Stimulated activated CD8-positive, alpha-beta memory T cell treated with anti-CD3 and anti-CD28 coated beads, Interleukin-12 subunit alpha, Interleukin-12 subunit beta, amount 100 ng/mL, for 4 hours (primary cell): ENCODE measurements at places on chromosomes 2 and 18.

- no peak for DNase-seq
Measured at GRCh38 chr2:179692043-179692442, 169.4 kb downstream of the ZNF385B start.

- DNase-seq, result no peak
Measured at GRCh38 chr2:6880200-6880733, 2.7 kb downstream of the RSAD2 start.

DNA sequence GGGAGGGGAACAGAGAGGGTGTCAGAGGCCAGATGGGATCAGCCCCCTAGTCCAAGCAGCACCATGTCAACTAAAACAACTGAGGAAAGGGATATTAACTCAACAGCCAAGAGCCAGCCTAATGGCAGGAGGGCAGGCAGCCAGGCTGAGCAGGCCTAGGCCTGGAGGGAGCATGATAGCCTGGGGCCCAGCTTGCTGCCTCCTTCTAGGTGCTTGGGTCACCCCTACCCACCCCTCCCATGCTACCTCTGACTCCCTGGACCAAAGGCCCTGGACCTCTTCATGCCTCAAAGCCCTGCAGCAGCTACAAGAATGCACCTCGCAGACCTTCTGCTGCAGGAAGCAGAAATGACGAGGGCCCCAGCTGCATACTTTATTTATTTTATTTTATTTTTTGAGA lies 22.1 kb upstream of the TNS1 start:
- DNase-seq, result no peak

GRCh38 chr2:160411955-160412354 lies 81.7 kb downstream of the RBMS1 start:
- DNase-seq, result no peak

GRCh38 chr2:12282780-12283695 lies 433.7 kb upstream of the TRIB2 start:
- no peak for DNase-seq

DNA sequence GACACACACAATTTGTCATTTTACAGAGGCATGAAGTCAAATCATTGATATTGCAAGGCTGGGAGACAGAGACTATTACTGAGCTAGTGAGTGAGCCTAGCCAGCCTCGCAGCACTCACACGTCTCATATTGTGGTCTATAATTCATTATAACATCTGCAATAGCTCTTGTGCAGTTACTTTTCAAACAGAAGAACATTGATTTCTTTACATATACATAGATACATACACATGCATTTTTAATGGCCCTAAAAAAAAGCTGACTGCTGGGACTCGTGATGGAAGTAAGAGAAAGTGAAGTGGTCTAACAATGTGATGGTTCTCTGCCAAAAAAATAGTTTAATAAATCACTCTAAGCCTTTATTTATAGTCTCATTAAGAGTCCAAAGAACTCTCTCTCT lies 56.8 kb downstream of the KIAA2012 start:
- DNase-seq, result no peak

GRCh38 chr2:129347486-129348217 lies 631.8 kb upstream of the RAB6C start:
- no peak for DNase-seq

DNA sequence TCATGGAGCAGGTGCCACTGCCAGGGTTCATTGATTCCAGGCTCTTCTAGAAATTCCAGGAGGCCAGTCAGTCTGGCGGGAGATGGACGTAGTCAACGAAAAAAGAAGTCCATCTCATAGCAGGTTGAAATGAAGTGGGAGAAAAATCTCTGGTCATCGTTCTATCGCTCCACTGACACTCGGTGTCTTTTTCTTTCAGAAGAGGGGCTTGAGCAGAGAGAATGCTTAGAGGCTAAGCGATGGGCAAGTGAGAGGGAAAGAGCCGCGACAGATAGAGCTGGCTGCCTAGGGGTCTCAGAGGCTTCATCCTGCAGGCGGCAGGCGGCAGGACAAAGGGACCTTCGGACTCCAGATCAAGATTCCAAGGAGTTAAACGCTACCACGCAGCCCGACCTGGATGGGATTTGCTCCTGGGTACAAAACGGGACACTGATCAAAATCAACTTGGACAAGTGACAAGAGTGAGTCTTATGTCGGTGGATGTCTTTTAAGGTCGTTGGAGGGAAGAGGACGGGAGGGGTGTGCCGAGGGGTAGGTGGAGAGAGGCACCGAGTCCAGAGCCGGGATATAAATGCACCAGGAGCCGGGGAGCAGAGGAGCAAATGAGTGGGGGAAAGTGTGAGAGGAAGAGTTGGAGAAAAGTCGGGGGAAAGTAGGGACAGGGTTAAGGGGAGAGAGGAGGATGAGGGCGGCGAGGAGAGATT lies 677 bp upstream of the TMEM178A start:
- DNase-seq, result no peak

DNA sequence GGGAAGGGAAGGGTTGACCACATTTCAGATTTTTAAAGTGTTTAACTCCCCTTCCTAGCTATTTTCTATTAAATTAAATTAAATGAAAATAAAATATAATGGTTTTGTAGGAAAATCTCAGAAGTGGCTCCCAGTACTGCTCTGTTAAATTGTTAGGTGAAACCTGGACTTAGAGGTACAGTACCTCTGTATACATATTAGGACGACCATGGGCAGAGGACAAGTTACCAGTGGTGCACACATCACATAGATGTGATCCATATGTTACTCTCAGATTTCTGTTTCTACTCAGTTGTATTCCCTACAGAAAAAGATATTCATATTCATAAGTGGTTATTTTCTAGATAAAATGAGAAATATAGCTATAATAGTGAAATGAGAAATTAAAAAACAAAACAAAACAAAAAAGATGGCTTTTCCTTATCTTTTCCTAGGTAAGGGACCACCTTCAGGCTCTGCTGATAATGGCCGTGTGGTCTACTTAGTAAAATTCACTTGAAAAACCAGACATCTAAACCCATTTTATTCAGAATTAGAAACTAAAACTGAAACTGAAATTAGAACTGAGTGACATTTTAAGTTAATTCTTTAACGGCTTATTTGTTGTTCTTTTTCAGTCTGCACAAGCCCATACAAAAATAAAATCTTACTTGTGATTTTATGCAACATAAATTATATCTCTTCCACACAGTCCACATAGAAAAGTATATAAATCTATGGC lies 832.5 kb upstream of the CHAC2 start:
- DNase-seq, result no peak

DNA sequence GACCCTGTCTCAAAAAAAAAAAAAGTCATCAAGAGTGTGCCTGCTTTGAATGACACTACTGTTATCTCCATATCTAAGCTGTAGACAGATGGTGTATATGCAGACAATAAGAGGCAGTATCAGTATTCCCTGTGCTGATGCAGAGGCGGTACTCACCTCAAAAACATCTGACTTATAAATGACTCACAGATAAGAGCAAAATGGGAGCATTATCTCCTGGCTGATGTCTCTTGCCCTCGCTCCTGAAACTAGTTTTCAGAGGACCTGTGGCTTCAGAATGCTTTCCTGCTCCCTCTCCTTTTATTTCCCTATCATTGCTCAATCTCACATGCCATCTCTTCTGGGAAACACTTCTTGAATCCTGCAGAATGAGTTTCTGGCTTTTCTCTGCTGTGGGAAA lies 289.6 kb downstream of the PTPRM start:
- DNase-seq, result no peak

- no peak for DNase-seq
Measured at GRCh38 chr2:131572175-131572574, 44.5 kb downstream of the CCDC74A start.

- no peak for DNase-seq
Measured at GRCh38 chr2:118168615-118169014, 80.3 kb downstream of the INSIG2 start.

- DNase-seq, result no peak
Measured at GRCh38 chr2:234939576-234939975, 12.2 kb upstream of the SH3BP4 start.

DNA sequence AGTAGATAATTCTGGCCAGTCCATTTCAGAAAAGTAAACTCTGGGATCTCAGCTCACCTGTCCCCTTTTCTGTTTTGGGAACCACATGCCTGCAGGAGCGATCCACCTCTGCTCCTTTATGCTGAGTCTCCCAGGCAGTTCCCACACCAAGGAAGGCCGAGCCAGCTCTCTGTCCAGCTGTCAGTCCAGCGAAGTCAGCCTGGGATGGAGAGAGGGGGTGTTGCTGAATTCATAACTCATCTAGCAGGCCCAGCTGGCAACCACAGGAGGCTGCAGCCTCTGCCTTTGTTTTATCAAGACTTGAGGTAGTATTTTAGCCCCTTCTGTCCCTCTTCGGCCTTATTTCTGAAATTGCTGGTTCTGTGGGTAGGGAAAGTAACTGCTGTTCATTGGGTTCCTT lies 209.9 kb downstream of the ARL4C start:
- no peak for DNase-seq

GRCh38 chr2:40289771-40290404 lies 162.0 kb downstream of the SLC8A1 start:
- DNase-seq, result no peak

DNA sequence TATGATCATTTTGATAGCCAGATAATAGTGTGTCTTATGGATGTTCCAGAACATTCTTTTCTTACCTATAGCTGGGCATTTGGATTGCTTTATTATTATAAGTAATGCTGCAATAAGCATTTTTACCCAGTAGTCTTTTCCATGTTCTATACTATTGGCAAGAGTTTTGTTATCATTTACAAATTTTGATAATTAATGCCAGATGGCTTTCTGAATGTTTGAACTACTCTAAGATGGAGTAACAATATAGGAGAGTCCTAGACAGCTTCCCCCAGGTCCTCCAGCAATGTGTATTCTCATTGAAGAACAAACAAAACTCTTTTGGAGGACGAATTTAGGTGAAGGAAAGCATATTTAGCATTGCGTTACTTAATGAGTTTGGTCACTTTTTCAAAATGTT lies 73.0 kb downstream of the INPP4A start:
- no peak for DNase-seq

- no peak for DNase-seq
Measured at GRCh38 chr2:201450954-201451291, 335 bp downstream of the TRAK2 start.

DNA sequence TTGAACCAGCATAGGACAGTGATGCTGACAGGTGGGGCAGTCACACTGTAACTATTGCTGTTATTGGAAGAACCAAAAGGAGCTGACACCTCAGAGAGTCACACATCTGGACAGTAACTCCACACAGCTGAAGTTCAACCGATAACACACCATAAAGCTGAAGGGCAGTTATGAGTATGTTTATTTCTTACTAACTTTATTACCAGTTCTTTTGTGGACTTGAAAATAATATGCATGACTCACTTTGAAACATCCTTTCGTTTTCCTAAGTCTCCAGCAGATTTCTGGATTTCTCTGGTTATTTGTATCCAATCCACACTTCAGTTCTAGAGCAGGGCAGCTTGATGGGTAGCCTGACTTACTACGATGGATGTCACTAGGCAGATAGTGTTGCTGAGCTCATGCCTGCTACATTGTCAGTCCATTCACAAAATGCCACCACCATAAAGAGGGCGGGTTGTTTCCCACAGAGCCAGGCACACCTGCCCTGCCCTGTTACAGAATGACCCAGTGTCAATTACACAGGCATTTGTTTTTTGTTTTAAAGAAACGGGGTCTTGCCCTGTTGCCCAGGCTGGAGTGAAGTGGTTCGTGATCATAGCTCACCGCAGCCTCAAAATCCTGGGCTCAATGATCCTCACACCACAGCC lies 8.4 kb upstream of the AGBL5 start:
- DNase-seq, result no peak

GRCh38 chr18:5895299-5895875 lies at the start of gene TMEM200C:
TMEM200C (minus strand) TSS chr18:5895522; CDS start chr18:5892063, 3,459 bp downstream.
- no peak for DNase-seq

- no peak for DNase-seq
Measured at GRCh38 chr2:42567364-42567763, 1.1 kb upstream of the MTA3 start.

DNA sequence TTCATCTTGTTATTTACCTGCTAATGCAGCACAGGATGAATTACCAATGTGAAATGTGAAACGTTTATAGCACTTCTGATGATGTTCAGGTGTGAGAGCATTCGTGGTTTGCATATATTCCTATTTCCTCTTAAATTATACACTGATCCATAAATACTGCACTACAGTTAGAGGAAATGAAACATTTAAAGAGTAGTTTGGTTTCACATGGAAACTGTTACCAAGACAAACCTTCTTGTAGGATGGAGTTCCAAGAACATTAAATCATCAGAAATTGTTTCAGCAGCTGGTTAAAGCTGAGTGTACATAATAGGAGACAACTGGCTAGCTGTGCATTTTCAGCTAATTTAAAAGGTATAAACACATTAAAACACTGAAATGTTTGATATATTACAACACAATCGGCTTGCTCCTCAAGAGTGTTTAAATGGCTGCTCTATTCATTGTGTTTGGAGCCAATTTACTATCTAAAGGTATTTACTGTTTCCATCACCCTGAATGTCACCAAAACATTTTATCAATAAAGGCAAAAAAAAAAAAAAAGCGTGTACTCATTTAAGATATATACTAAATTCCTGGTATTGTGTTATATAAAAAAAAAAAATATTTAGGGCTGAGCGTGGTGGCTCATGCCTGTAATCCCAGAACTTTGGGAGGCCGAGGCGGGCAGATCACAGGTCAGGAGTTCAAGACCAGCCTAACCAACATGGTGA lies 100.6 kb downstream of the DYM start:
- DNase-seq, result no peak

GRCh38 chr2:107775211-107775610 lies 51.5 kb upstream of the RGPD4 start:
- no peak for DNase-seq

- DNase-seq, result no peak
Measured at GRCh38 chr2:124877141-124877577, 852.1 kb downstream of the CNTNAP5 start.

DNA sequence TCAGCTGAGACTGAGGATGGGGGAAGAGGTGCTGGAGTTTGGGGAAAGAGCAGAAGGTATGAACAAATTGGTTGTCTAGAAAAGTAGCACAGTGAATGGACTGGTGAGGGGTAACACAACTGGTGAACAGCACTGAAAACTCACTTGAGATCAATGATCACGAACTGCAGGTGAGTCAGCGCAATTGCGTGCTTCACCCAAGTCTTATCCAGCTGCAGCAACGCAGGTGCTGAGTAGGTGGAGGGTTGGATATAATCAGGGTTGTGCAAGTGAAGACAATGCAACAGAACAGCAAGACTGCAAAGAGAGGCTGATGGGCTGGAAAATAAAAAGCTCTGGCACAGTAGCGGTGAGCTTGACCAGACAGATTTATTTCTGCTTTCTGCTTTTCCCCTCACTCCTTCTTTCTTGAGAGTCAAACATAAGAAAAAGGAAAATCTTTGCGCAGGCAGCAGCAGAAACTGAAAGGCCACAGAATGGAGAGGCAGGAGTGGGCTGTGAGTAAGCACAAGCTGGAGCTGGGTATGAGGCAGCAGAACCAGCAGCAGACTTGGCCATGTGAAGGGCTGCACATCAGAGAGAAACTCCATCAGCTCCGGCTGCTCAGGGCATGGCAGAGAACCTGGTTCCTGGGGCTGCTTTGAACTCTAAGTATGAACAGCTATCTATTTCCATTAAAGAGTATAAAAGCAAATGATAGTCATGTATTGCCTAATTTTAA lies 99.4 kb upstream of the ARL5A start:
- no peak for DNase-seq
